Psoas muscle (tissue), 8 donors: ENCODE measurements at places on chromosomes 5 and 9. TPM values are rescaled to one million over a fixed set of nuclear protein-coding genes. Genes with fewer than 3 reads are reported as not detected.

GRCh38 chr5:40801771-40802562 is 3.8 kb upstream of the PRKAA1 start:
- DNase-seq: no peak

- DNase-seq: no peak
Measured at GRCh38 chr5:14455814-14456321, 125.7 kb upstream of the OTULINL start.

- peak; percentile 3 for DNase-seq
Measured at GRCh38 chr5:135053989-135054388, 20.0 kb upstream of the PITX1 start.

- DNase-seq: no peak
Measured at GRCh38 chr9:135032041-135032835, 55.2 kb upstream of the OLFM1 start.

Gene FAM163B
- not detected for total RNA-seq

Gene COL5A1
- 5.5 TPM for total RNA-seq

Gene DBN1
- total RNA-seq: 17.7 TPM

GRCh38 chr5:141476132-141476911 is 556 bp downstream of the PCDHGC3 start:
- DNase-seq: peak; percentile 73

DNA sequence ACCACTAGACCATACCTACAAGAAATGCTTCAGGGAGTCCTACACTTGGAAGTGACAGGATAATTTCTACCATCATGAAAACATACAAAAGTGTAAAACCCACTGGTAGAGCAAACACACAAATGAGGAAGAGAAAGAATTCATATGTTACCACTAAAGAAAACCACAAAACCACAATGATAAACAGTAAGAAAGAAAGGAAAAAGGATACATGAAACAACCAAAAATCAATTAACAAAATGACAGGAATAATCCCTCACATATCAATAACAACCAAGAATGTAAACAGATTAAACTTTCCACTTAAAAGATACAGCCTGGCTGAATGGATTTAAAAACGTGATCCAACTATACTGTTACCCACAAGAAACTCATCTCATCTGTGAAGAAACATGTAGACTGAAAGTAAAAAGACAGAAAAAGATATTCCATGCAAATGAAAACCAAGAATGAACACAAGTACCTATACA is 83.4 kb downstream of the LPAR1 start:
- no peak for DNase-seq

Gene SLC22A4
- 14.0 TPM for total RNA-seq

GRCh38 chr5:55304584-55304983 is 2.9 kb downstream of the DHX29 start:
- no peak for DNase-seq

Gene DAPK1
- total RNA-seq: 4.1 TPM

Gene ZNF454
- 0.16 TPM for total RNA-seq

Gene FGFR4
- 6.5 TPM for total RNA-seq

GRCh38 chr9:105295201-105295550 is 50.7 kb downstream of the SLC44A1 start:
- no peak for DNase-seq

GRCh38 chr9:71638627-71639026 is 129.7 kb downstream of the CEMIP2 start:
- no peak for DNase-seq

DNA sequence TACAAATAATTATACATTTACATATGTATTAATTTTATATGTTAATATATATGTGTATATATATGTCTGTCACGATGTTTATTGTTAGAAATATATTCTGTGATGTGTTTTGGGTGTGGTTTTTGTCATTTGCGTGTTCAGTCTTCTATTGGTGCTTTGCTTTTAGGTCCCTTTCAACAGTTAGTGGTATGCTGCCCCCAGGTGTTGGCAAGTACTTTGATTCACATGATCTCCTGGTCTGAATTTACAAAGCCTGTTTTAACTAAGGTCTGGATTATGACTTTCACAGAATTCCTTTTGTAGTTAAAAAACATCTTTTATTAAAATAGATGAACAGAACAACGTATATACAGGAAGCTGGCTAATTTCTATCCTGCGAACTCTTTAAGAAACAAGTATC is 271.5 kb downstream of the CCDC171 start:
- no peak for DNase-seq

- DNase-seq: no peak
Measured at GRCh38 chr5:147956064-147956841, 49.9 kb upstream of the C5orf46 start.

Gene BHMT2
- 11.9 TPM for total RNA-seq

- DNase-seq: no peak
Measured at GRCh38 chr5:42745426-42745825, 11.2 kb upstream of the CCDC152 start.

Gene NFX1
- 47.6 TPM for total RNA-seq

- no peak for DNase-seq
Measured at GRCh38 chr5:100791391-100791790, 111.7 kb downstream of the ST8SIA4 start.

- no peak for DNase-seq
Measured at GRCh38 chr5:122062205-122062604, 15.9 kb downstream of the LOX start.

DNA sequence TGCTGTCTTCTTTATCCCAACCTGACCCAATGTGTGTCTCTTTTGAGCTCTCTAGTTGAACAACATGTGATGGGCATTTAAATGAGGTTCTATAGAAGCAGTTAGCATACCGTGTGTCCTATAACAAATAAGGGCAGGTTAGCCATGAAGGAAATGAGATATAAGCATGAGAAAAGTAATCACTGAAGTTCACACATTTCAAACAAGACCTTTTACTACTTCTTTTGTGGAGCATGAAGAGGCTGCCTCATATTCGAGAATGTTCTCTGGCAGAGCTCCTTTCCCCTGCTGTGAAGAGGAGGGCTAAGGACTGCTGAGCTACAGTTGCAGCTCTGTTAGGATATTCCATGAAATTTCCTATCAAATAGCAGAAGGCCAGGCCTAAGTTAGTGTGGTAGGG is 15.2 kb upstream of the SNCAIP start:
- no peak for DNase-seq

DNA sequence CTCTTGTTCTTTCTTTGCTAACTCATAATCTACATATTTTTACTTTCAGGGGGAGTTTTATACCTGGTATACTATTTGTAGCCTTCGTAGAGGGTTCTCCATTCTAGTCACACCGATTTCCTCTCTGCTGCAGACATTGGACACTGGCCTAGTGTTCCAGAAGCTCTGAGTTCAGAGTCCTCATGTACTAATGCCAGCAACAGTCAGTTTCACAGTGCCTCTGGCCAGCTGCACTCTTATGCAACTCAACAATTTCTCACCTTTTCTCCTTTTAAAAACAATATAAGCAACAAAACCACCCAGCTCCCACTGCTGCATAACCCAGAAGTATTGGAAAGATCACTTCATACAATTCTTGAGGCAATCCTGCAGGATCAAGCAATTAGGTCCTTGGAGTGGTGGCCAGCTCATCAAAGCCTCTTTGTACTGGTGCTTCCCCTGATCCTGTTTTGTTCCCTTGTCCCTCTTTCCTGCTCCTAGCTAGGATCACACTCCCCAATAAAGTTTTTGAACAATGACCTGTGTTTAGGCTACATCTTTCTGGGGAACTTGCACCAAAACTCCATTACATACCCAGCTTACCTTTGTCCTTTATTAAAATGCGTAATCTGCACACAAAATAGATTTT is 98.1 kb upstream of the TUT7 start:
- DNase-seq: no peak

DNA sequence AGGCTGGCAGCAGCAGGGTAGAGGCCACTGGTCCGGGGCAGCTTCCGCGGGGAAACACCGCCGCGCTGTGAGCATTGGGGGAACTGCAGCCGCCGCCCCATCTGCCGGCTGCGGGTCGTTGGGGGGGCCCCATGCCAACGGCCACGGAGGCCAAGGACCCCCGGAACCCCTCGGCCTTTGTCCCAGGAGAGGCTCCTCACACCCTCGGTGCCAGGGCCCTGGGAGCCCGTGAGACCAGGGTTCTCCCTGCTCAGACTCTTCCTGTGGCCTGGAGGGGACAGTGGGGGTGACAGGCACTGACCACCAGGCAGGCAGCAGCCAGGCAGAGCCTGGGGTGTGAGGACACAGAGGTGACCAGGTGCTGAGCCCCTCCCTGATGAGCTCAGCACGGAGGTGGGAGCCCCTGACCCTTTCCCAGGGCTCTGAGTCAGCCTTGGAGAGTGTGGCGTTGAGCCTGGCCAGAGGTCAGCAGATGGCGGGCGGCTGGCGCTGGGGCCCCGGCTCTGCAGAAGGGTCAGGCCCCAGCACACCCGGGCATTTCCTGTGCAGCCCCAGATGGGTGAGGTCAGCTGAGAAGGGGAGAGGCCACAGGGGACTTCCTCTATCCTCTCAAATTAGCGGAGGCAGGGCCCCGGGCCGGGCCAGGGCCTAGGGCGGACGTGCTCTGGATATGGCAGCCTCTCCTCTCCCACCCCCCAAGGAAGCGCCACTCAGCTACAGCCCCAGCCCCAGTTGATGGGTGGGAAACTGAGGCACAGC is 17.9 kb upstream of the EGFL7 start:
- peak; percentile 75 for DNase-seq

- peak; percentile 80 for DNase-seq
Measured at GRCh38 chr5:172855597-172856292, 21.7 kb downstream of the ERGIC1 start.

Gene FCN2
- total RNA-seq: not detected

- no peak for DNase-seq
Measured at GRCh38 chr9:102209176-102209575, 470.7 kb upstream of the GRIN3A start.

DNA sequence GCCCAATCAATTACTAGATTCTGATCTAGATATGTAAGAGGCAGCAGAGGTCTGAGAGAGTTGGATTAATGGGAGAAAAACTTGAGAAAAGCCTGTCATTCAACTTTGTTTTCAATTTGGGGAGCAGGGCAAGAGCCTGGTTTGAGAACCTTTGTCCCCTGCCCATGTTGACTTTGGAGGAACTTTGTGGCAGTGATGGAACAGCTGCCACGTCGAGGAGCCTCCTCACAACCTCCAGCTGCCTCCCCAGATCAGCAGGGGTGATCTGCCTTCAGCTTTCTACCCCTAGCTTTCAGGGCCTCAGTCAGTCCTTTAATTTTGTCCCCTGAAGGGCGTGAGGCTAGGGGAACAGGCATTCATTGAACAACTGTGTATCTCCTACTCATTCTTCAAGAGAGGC is 8.7 kb downstream of the SKP2 start:
- DNase-seq: no peak

- DNase-seq: no peak
Measured at GRCh38 chr9:82930116-82930515, 132.8 kb downstream of the RASEF start.

GRCh38 chr5:72244862-72245371 is 75.1 kb downstream of the MRPS27 start:
- DNase-seq: no peak
